ENCODE measurements at places on chromosomes 16 and 17. TPM values are rescaled to one million over a fixed set of nuclear protein-coding genes. Genes with fewer than 3 reads are reported as not detected.

DNA sequence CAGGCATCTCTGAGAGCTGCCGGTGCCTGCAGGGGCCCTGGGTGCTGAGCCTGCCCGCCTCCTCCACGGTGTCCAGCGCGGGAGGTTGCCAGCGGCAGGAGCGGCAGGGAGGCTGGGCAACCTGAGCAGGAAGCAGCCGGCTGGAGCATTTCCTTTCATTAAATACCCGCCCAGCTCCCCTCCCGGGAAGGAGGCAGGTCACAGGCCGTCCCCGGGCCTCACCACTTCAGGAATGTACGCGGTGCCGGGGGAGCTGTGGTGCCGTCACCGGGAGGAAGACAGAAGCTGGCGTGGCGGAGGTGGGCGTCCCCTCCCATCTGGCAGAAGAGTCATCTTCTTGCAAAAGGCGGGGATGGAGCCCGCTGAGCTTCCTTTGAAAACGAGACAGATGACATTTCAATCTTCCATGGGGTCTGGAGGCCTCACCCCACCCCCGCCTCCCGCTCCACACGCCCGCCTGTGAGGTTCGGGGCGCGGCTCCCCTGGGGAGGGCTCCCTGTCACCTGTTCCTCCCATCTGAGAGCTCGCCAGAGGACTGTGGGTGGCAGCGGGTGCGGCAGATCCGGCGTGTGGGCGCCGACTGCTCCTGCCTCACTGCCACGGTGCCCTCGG, 16.0 kb downstream of the SOX8 start:
- H3K36me3 ChIP-seq: no peaks in the 10 kb centered on the region
- no peak overlapping the region for H3K27ac ChIP-seq
- no peak overlapping the region for H3K4me3 ChIP-seq
- DNase-seq: no peak
- peaks cover 23% of the 10 kb centered on the region for H3K27me3 ChIP-seq
- H3K4me1 ChIP-seq: peaks cover 11% of the 10 kb centered on the region

DYNLRB2 gene
- not detected for total RNA-seq

- H3K36me3 ChIP-seq: no peaks in the 10 kb centered on the region
- H3K4me1 ChIP-seq: no peaks in the 10 kb centered on the region
- H3K27ac ChIP-seq: no peak overlapping the region
- no peak for DNase-seq
- no peak overlapping the region for H3K4me3 ChIP-seq
Measured at GRCh38 chr16:60905811-60906210, 1130.4 kb downstream of the CDH8 start.

DNA sequence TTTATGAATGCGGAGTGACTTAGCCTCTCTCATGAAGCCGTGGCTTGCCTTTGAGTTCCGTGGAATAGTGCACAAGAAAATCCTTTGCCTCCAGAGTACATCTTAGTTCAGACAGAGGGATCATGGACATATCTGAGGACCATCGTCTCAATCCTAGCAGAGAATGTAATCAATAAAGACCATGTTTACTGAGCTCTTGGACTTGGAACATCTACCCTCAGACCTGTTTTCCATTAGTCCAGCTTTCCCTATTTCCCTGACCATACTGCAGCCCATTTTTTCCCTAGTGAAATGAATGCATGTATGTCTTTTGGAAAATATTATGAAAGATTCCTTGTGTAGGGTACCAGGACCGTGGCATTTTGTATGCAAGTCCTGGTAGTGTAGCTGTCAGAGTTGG, 90.2 kb downstream of the PLCG2 start:
- no peak overlapping the region for H3K27ac ChIP-seq
- no peak for DNase-seq
- peaks cover 29% of the 10 kb centered on the region for H3K27me3 ChIP-seq
- no peaks in the 10 kb centered on the region for H3K36me3 ChIP-seq

WNT3 gene
- total RNA-seq: 8.4 TPM

- H3K27ac ChIP-seq: no peak overlapping the region
- H3K4me3 ChIP-seq: no peak overlapping the region
- no peaks in the 10 kb centered on the region for H3K36me3 ChIP-seq
- H3K4me1 ChIP-seq: no peaks in the 10 kb centered on the region
- H3K27me3 ChIP-seq: peaks cover 23% of the 10 kb centered on the region
Measured at GRCh38 chr16:6297666-6298410, 1034.8 kb upstream of the RBFOX1 start.

SARM1 gene
- total RNA-seq: 47.5 TPM

Data from neural crest cell (in vitro differentiated cells).